ENCODE measurements at places on chromosomes 6 and 20. TPM values are rescaled to one million over a fixed set of nuclear protein-coding genes. Genes with fewer than 3 reads are reported as not detected.

Gene ZBTB9
- total RNA-seq = 53.1 TPM

Gene RIMS1
- 0.83 TPM for total RNA-seq

Gene UNC93A
- 0.94 TPM for total RNA-seq

Gene SLC29A1
- 124 TPM for total RNA-seq

Gene CRISP2
- not detected for total RNA-seq

Gene SLC17A1
- not detected for total RNA-seq

Gene EIF6
- total RNA-seq = 150 TPM

Gene RIMS4
- 16.3 TPM for total RNA-seq

Gene MUCL3
- 0.20 TPM for total RNA-seq

Gene BHLHE23
- total RNA-seq = 0.22 TPM

Gene MMUT
- total RNA-seq = 13.7 TPM

Gene ZBTB12
- total RNA-seq = 31.0 TPM

Gene TLDC2
- total RNA-seq = not detected

Gene WFDC5
- not detected for total RNA-seq

Gene C2
- total RNA-seq = 0.86 TPM

Gene DEFB132
- total RNA-seq = not detected

Gene COL12A1
- total RNA-seq = 1.4 TPM

Gene FIG4
- total RNA-seq = 23.1 TPM

Gene LIME1
- 12.8 TPM for total RNA-seq

Gene REV3L
- 8.8 TPM for total RNA-seq

Gene STMND1
- total RNA-seq = not detected

Gene SLC13A3
- 17.5 TPM for total RNA-seq

Gene POM121L2
- not detected for total RNA-seq

Gene MYLK4
- 0.28 TPM for total RNA-seq

Gene POPDC3
- 6.0 TPM for total RNA-seq

Gene BPI
- total RNA-seq = not detected

Gene PRDM13
- total RNA-seq = 0.15 TPM

Gene USP49
- 18.7 TPM for total RNA-seq

Gene CYP24A1
- not detected for total RNA-seq

Gene HRH3
- 1.8 TPM for total RNA-seq

Gene LAMP5
- 0.35 TPM for total RNA-seq

Gene PAX1
- not detected for total RNA-seq

Gene CASS4
- total RNA-seq = not detected

Gene TEAD3
- 27.0 TPM for total RNA-seq

Gene PSORS1C1
- 0.48 TPM for total RNA-seq

Gene GGT7
- 38.6 TPM for total RNA-seq

Gene TMEM14A
- 7.3 TPM for total RNA-seq

Gene LCA5
- total RNA-seq = 2.3 TPM

Gene CCM2L
- total RNA-seq = 5.2 TPM

Gene CD93
- not detected for total RNA-seq

Gene CCN5
- not detected for total RNA-seq

Gene PI3
- not detected for total RNA-seq

Gene EYS
- 0.11 TPM for total RNA-seq

Gene OR2B6
- total RNA-seq = not detected

Gene SLC22A3
- total RNA-seq = 2.8 TPM

Gene EDN1
- total RNA-seq = 2.1 TPM

Gene CST4
- total RNA-seq = not detected

Gene CLIC5
- total RNA-seq = 0.20 TPM

Gene DNMT3B
- total RNA-seq = 996 TPM

Gene FHL5
- not detected for total RNA-seq

Gene PMEPA1
- total RNA-seq = 35.7 TPM

Gene GRM1
- total RNA-seq = 0.07 TPM

Gene ANKEF1
- total RNA-seq = 9.7 TPM

Data from H9 (cell line).